ENCODE measurements at places on chromosomes 5 and 9.

- no peak for DNase-seq
These were observed 2.2 kb downstream of the AIF1L start for GRCh38 chr9:131098391-131099101.

DNA sequence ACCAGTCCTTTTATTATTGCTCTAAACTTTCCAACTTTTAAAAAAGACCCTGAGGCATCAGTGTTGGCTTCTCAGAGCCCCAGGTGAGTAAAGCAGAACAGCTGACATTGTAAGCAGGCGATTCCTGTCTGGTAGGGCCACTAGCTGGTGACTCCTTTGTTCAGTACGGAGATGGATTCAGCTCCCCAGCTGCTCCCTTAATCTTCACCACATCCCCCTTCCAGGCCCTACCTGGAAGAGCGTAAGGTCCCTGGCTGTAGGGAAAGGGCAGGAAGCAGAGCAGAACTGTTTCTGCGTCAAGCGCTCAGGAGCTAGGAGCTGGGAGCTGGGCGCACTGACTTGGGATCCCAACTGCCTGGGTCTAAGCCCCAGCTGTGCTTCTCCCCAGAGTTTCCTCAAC is 203.7 kb upstream of the TAS2R1 start:
- DNase-seq = no peak

- no peak for DNase-seq
These were observed 40.3 kb upstream of the CDKN2AIPNL start for GRCh38 chr5:134451936-134452505.

DNA sequence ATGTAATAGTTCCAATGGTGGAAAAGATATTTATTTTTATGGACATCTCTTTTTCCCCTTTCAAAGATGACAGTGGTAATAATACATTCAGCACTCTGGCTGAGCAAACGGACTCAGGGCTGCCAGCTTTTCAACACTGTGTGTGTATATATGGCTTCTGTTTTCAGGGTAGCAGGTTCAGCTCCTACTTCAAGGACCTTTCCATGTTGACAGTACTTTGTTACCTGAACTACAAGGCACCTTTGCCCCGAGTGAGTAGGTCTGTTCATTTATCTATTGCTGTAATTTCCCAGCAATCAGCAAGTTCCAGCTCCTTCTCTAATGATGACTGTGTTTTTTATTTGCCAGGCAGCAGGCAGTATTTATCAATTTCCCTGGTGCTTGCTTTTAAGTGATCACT is 387.4 kb upstream of the KIF2A start:
- DNase-seq = no peak

- DNase-seq = no peak
These were observed 140.1 kb upstream of the NR3C1 start for GRCh38 chr5:143543358-143544255.

GRCh38 chr5:127097278-127097677 is 24.0 kb upstream of the C5orf63 start:
- no peak for DNase-seq
